Fibroblast of lung (primary cell): ENCODE measurements at places on chromosomes 16 and 17. TPM values are rescaled to one million over a fixed set of nuclear protein-coding genes. Genes with fewer than 3 reads are reported as not detected.

MYH2 gene
- not detected in 2 replicates for total RNA-seq

NOL3 gene
- total RNA-seq = 12.8 and 23.3 TPM in 2 replicates

SPATA33 gene
- 1.5 and 2.0 TPM in 2 replicates for total RNA-seq

AMDHD2 gene
- total RNA-seq = 37.2 and 39.0 TPM in 2 replicates

CASKIN2 gene
- total RNA-seq = 4.9 and 8.3 TPM in 2 replicates

SEZ6 gene
- not detected in 2 replicates for total RNA-seq

CMTM1 gene
- total RNA-seq = 1.5 and 2.3 TPM in 2 replicates

SDR42E2 gene
- total RNA-seq = under 0.01 TPM in 1 of 2 replicates, not detected in the other

SCNN1G gene
- total RNA-seq = not detected in 2 replicates

SLC25A39 gene
- 47.0 and 70.2 TPM in 2 replicates for total RNA-seq

FOXC2 gene
- 0.26 and 0.50 TPM in 2 replicates for total RNA-seq

DLX4 gene
- total RNA-seq = not detected in 2 replicates

TUBG2 gene
- 6.9 and 11.6 TPM in 2 replicates for total RNA-seq

C16orf89 gene
- 5.9 and 9.8 TPM in 2 replicates for total RNA-seq

NOS2 gene
- total RNA-seq = under 0.01 TPM in 1 of 2 replicates, not detected in the other

CDH1 gene
- under 0.01 TPM in 1 of 2 replicates, not detected in the other for total RNA-seq

HOXB6 gene
- 10.5 and 16.2 TPM in 2 replicates for total RNA-seq

WIPF2 gene
- 4.6 and 7.6 TPM in 2 replicates for total RNA-seq

KIF18B gene
- total RNA-seq = under 0.01 and 0.99 TPM in 2 replicates

CD300LB gene
- total RNA-seq = not detected in 2 replicates

KRT32 gene
- total RNA-seq = under 0.01 TPM in 2 replicates

TMC5 gene
- not detected in 2 replicates for total RNA-seq

GUCY2D gene
- not detected in 2 replicates for total RNA-seq

CDRT15L2 gene
- not detected in 2 replicates for total RNA-seq

CCL11 gene
- not detected in 2 replicates for total RNA-seq

TRPV2 gene
- total RNA-seq = 56.2 and 74.5 TPM in 2 replicates

SCARF1 gene
- total RNA-seq = 0.77 and 0.99 TPM in 2 replicates

GRN gene
- total RNA-seq = 315 and 448 TPM in 2 replicates

TLCD3B gene
- total RNA-seq = not detected in 2 replicates

CD300E gene
- not detected in 2 replicates for total RNA-seq

SULT1A4 gene
- 1.5 and 2.1 TPM in 2 replicates for total RNA-seq

HSBP1 gene
- 111 and 184 TPM in 2 replicates for total RNA-seq

SPATA22 gene
- 0.17 and 0.51 TPM in 2 replicates for total RNA-seq

RASD1 gene
- 0.26 and 2.6 TPM in 2 replicates for total RNA-seq

ANKFN1 gene
- total RNA-seq = 0.26 TPM in 1 of 2 replicates, not detected in the other

CIBAR2 gene
- not detected in 2 replicates for total RNA-seq

C1QTNF1 gene
- total RNA-seq = 32.4 and 45.2 TPM in 2 replicates

CLEC18A gene
- total RNA-seq = under 0.01 and 0.33 TPM in 2 replicates

KRTAP4-1 gene
- not detected in 2 replicates for total RNA-seq

ALKBH5 gene
- total RNA-seq = 93.7 and 103 TPM in 2 replicates
